Cerebellum (tissue), 4 donors: ENCODE measurements at places on chromosomes 11 and 22.

DNA sequence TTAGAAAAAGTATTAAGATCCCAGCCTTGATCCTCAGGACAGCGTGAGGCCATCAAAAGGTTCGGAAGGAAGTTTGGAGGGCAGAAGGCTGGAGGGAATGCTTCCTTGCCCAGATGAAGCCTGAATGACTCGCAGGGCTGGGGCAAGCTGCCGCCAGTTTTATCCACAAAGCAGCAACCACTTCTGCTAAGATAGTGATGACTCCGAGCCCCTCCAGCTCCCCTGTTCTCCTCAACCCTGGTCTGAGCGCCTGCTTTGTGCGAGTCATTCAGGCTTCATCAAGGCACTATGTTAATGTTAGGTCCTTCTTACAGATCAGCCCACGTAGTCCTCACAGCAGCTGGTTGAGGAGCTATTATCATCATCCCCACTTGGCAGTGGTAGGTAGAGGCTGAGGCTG is 158.8 kb downstream of the COMMD9 start:
- DNase-seq, result no peak

- DNase-seq, result no peak
Measured at GRCh38 chr11:101407324-101407723, 176.5 kb downstream of the TRPC6 start.

- DNase-seq, result no peak
Measured at GRCh38 chr22:31911565-31912406, 32.5 kb upstream of the YWHAH start.

GRCh38 chr11:107196732-107197131 is 178.5 kb upstream of the GUCY1A2 start:
- no peak for DNase-seq

DNA sequence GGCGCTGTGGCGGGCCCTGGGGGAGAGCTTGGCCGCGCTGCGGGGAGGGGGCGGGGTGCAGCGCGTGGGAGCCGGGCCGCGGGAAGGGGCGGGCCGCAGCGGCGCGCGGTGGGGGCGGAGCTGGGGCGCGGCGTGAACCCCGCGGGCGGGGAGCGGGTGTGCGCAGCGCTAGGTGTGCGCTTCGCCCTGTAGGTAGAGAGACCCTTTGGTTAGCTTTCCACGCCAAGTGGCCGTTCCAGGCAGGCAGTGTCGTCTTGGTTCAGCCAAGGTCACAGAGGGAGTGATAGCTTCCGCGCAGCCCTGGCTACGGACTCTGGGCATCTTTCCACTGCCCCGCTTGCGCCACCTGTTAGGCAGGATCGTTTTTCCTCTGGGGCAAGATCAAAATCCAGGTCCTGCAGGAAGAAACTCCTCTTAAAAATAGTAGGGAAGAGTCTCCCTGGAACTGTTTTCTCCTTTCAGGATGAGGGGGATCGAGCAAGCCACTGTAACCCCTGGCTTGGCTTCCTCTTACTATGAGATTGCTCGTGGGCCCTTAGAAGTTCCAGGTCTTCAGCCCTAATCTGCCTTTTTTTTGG is 434 bp downstream of the BANF1 start:
- DNase-seq, result peak; percentile 88
